ENCODE measurements at places on chromosomes 3 and 15. TPM values are rescaled to one million over a fixed set of nuclear protein-coding genes. Genes with fewer than 3 reads are reported as not detected.

Gene OIP5
- 5.5 TPM for total RNA-seq

Gene KCTD6
- 26.6 TPM for total RNA-seq

Gene ST3GAL6
- total RNA-seq = 24.2 TPM

Gene CPN2
- not detected for total RNA-seq

Gene SAMMSON
- total RNA-seq = 0.40 TPM

Gene TTLL13
- 0.30 TPM for total RNA-seq

Gene PPIP5K1
- total RNA-seq = 25.7 TPM

Gene EXD1
- not detected for total RNA-seq

Gene ADAMTS7
- total RNA-seq = 4.9 TPM

Gene CHRFAM7A
- total RNA-seq = 9.0 TPM

Gene DNAH1
- total RNA-seq = 9.8 TPM

Gene TEX9
- total RNA-seq = 22.4 TPM

Gene NTRK3
- 62.7 TPM for total RNA-seq

Gene WWTR1
- total RNA-seq = 58.8 TPM

Gene TUSC7
- total RNA-seq = not detected

Data from spinal cord (tissue), 10 donors.